ENCODE measurements at places on chromosomes 7 and 10.

DNA sequence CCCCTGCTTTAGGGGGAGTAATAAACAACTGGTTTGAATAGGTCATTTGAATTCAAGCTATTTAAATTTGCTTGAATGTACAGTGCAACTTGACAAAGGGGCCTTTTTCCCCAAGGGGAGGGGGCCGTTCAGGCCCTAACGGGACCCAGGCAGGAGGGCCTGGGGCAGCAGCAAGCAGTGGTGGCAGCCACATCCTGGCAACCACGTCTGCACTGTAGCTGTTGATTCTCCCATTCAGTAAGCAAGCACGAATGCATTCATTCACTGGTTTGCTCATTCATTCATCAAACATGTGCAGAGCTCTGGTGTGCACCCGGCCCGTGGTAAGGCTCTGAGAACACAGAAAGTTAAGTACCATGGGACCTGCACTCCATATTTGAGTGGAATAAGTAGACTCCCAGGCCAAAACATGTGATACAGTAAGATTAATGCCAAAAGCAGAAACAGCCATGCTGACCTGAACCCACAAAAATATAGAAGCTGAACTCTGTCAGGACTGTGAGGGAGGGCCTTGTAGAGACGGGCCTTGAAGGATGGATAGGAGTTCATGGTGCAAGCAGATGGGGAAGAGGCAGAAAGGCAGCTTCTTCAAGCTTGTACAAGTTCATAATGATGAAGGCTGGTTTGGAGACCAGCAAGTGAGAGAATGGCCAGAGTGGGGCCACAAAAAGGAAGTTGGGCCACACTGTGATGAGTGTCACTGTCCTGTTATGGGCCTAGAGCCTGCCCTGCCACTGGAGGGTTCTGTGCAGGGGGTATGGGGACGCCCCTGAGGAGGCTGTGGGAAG, 29.3 kb upstream of the C10orf53 start:
- no peaks in the 10 kb centered on the region for H3K4me1 ChIP-seq
- no peaks in the 10 kb centered on the region for H3K36me3 ChIP-seq
- H3K27me3 ChIP-seq: no peaks in the 10 kb centered on the region
- no peak overlapping the region for H3K4me3 ChIP-seq

GRCh38 chr7:2131341-2131740, 101.4 kb downstream of the MAD1L1 start:
- no peaks in the 10 kb centered on the region for H3K27me3 ChIP-seq
- no peaks in the 10 kb centered on the region for H3K4me1 ChIP-seq

GRCh38 chr10:70856454-70856853, 31.9 kb downstream of the PCBD1 start:
- DNase-seq: no peak
- H3K4me1 ChIP-seq: no peaks in the 10 kb centered on the region
- no peak overlapping the region for H3K27ac ChIP-seq
- no peaks in the 10 kb centered on the region for H3K27me3 ChIP-seq
- H3K4me3 ChIP-seq: no peak overlapping the region

DNA sequence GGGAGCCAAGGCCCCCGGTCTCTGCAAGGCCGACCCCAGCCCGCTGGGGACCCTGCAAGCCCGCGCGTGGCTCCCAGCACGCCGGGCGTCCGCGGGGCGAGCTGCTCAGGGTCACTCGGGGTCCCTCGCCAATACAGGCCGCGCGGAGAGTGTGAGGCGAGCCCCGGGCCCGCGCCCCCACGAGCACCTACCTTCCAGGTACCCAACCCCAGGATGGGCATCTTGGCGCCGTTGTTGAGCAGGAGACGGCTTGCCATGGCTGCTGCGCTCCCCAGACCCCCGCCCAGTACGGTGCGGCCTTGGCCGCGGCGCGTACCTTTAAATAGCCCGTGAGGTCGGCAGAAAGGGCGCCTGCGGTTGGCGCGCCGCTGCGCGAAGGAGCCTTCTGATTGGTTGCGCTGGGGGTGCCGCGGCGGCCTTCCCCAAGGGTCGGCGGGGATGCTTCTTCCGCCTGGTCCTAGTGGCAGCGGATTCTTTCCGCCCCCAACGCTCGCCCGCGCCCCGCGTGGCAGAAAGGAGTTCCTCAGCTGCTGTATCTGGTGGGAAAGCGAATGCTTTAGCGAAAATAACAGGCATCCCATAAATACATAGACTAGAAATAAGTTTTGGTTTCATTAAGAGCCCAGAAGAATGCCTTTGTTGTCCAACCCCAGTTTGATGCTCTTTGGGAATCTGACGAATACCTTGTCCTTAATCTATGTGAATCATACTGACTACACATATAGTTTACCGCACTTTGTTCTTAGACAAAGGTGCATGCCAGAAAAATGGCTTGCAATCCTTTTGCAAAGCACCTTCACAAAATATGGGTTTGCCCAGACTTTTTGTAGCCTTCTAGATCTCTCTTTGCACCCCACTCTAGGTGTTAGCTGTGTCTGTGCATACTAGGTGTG, at the start of gene AKR1B1:
Gene AKR1B1, minus strand, starts transcription at position 295 of the 893 bp plus-strand sequence. Its CDS starts 38 bp downstream, at position 257.
- H3K27me3 ChIP-seq: no peaks in the 10 kb centered on the region
- H3K4me1 ChIP-seq: peaks cover 7% of the 10 kb centered on the region
- H3K27ac ChIP-seq: peak within 1 kb of the TSS; percentile 28
- peak; percentile 87 for DNase-seq
- peak within 1 kb of the TSS; percentile 92 for H3K4me3 ChIP-seq
- H3K36me3 ChIP-seq: peaks cover 16% of the 10 kb centered on the region

DNA sequence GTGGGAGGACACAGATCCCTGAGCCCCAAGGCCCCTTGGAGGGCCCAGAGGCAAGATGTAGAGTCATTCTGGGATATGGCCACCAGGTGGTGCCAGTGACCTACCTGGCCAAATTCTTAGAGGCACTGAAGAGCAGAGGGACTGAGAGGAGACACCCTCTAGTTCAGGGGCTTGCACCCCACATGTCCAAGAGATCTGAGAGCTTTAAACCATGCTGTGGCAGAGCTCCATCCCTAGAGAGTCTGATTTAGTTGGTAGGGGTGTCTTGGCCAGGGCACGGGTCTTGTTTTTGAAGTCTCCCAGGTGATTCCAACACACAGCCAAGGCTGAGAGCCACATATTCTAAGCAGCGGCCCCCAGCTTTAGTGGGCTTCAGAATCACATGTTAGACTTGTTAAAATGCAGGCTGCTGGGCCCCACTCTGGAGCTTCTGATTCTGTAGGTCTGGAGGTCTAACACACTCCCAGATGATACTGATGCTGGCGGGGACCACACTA, 52.5 kb downstream of the PRF1 start:
- no peaks in the 10 kb centered on the region for H3K27me3 ChIP-seq
- H3K36me3 ChIP-seq: no peaks in the 10 kb centered on the region
- DNase-seq: no peak
- H3K4me1 ChIP-seq: no peaks in the 10 kb centered on the region
- H3K27ac ChIP-seq: no peak overlapping the region

GRCh38 chr7:50720295-50720694, 62.4 kb downstream of the GRB10 start:
- H3K4me1 ChIP-seq: peaks cover 8% of the 10 kb centered on the region
- no peak for DNase-seq
- no peak overlapping the region for H3K27ac ChIP-seq

DNA sequence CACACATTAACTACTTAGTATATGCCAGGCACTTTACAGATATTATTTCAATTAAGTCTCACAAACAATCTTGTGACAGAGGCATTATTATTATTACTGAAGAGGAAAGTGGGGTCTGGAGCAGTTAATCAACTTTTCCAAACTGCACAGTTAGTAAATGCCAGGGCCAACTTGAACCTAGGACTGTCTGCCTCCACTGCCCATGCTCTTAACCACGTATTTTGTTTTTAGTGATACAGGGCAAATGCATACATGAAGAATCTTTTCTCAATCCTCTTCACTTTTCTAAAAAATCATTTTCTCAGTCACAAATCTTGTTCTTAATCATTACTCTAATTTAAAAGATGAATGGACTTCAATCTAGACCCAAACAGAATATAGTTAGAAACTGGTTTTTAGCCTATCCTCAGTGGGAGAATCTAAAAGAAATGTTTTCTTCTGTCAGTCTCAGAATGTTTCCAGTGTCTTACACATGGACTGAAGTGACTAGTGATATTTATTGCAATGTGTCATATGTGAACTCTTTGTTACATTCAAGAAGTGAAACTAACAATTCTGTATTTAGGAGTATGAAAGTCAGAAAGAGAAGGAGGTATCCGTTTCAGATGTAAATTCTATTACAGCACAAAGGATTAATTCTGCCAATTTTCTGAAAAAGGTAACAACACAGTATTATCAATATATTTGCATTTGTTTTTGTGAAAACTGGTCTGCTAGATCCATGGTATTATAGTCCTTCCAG, 55.5 kb upstream of the CCNJ start:
- DNase-seq: no peak
- no peak overlapping the region for H3K4me3 ChIP-seq
- no peaks in the 10 kb centered on the region for H3K4me1 ChIP-seq
- no peak overlapping the region for H3K27ac ChIP-seq
- H3K36me3 ChIP-seq: no peaks in the 10 kb centered on the region

Data from RWPE2 (cell line).